ENCODE measurements at places on chromosomes 2 and 18.

DNA sequence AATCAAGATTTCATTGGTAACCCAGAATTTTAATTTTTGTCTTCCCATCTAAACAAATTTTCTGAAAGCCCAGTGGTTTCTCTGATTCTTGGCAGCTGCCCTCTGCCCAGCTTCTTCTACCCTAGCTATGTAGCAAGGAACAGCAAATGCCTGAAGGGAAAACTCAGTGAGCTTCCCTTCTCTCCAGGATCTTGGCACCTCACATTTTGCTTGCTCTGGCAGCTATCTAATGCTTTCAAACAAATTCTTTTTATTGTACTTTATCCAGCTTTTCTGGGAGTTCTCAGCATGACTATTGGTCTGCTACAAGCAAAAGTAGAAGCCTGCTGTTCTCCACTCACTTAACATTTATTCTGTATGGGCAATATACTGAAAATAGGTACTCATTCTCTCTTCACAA is 18.3 kb upstream of the GFPT1 start:
- DNase-seq, result no peak

DNA sequence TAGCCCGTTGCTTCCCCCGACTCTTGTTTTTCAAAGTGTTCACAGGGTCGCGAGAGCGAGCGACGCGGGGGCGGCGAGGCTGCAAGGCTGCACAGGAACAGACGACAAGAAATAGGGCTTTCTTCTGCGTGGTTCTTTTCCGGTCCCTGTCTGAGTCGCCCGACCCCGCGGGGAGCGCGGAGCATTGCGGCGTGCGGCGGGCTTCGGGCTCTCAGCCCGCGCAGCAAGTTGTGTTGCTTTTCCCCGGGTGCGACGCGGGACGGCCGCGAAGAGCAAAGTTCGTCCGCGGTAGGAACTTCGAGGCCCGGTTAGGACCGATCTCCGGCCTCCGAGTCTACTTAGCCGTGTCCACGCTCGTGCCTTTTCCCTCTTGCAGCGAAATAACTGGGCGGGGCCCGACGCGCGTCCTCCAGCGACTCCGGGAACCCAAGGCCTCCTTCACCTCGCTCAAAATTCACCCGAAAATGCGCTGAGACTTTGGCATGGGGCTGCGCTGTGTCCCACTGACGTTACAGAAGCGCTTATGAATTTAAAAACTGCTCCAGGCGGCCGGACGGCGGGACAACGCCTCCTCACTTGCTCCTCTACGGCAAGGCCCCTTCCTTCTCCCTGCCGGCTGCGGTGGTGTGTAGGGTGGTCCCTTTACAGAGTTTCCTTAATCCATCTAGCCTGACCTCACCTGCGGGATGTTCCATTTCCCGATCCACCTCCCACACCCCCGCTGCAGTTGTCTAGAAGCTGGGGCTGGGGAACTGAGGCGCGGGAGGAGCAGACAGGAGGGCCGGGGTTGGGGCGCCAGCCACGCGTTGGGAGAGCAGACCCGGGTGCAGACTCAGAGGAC is 1.5 kb upstream of the BCL2L11 start:
- DNase-seq, result no peak

DNA sequence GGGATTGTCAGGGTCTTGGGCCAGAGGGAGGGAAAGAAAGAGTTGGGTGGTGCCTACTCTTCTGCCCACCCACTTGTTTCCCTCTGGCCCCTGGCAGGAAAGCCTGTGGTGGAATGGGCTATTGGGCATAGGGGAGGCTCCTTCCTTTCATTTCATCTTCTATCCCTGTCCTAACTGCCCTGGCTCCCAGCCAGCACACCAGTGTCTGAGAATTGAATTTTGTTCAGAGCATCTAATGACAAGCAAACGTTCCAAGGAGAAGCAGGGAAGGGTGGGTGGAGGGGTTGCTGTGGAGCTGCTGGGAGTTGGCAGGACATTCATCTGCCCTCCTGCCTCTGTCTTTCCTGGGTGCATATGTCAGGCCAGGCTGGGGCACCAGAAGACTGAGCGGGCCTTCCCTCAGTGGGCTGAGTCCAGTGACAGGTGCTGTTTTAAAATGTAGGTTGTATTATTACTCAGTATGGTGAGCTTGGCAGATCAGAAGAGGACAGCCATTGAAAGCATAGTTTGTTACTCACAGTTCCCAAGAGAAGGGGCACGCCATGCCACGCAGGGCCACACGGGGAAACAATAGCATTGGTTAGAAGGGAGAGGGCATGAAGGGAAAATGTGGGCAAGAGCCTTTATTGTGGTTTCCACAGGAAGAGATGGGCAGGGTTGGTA is 171.9 kb downstream of the ACOXL start:
- no peak for DNase-seq

DNA sequence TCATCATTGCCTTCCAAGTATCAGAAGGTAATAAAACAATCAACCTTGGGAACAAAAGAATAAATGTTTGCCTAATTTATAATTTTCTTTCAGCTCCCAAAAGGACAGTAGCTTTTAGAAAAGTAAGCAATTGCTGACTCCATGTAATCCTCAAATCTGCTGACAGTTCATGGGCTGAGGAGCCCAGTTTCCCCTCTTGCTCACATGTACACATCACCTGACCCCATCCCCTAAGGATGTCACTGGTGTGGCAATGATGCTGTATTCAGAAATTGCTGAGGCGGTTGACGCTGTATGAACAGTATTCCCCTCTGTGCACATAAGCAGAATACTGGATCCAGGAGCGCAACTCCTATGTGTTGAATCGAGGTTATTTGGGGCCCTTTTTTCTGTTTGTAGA is 56.1 kb upstream of the LYPD1 start:
- no peak for DNase-seq

GRCh38 chr2:180507028-180507427 is 473.4 kb upstream of the UBE2E3 start:
- peak; percentile 9 for DNase-seq

GRCh38 chr2:43518181-43518580 is 77.7 kb downstream of the THADA start:
- DNase-seq, result no peak
